Activated naive CD4-positive, alpha-beta T cell treated with anti-CD3 and anti-CD28 coated beads, Interleukin-2, amount 10 ng/mL, durations not matched to agents 7 days and 5 days (primary cell): ENCODE measurements at places on chromosomes 12 and 14.
A peak's percentile ranks its signal among the peaks of the same experiment; 100 is the strongest.

GRCh38 chr12:121050725-121051124 lies 11.7 kb upstream of the OASL start:
- H3K27ac ChIP-seq: no peak overlapping the region
- peaks cover 5% of the 10 kb centered on the region for H3K4me1 ChIP-seq
- DNase-seq: no peak

DNA sequence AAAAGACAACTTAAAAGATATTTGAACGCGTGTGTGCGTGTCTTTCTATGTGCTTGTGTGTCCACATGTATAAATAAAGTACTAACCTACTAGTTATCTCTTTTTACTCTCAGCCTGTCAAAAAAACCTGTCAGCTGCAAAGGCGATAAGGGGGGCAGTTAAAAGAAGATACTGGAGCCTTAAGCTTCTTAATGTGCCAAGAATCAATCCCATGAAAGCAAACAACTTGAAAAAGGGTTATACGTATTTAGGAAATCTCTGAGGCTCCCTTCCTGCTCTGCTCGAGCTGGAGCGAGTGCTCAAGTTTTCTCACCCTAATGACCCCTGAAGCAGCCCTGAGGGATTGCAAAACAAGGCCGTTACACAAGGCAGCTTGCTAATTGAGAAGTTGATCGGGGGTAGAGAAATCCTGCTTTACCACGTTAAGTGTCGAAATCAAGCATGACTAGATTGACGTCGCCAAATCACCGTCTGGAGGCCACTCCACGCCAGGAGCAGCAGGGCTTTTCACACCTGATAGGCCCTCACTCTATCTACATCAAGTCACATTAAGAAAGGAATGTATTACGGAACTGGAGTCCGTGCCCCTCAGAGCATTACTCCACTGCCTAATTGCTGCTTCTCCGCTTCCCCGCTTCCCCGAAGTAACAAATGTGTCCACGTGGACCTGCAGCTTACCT lies 32.4 kb downstream of the LMO3 start:
- H3K4me3 ChIP-seq: no peak overlapping the region
- no peaks in the 10 kb centered on the region for H3K27me3 ChIP-seq
- no peak overlapping the region for H3K27ac ChIP-seq

DNA sequence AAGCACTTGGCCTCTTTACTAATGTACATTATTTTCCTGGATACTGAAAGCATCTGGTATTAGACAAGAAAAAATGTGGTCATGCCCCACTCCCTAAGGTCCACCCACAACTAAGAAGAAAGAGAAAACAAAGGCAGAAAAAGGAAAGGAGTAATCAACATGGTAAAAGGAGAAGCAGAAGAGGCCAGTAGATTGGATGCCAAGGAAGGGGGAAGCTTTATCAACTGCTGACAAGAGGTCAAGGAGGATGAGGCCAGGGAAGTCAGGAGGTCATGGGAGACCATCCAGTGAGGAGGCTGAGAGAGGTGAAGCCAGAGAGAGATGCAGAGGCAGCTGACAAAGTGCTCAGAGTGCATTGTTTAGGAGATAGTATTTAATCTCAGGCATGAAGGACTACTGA lies 383.5 kb downstream of the ZFP36L1 start:
- H3K27ac ChIP-seq: no peak overlapping the region
- peaks cover 11% of the 10 kb centered on the region for H3K4me1 ChIP-seq
- H3K4me3 ChIP-seq: no peak overlapping the region
- no peak for DNase-seq
- no peaks in the 10 kb centered on the region for H3K27me3 ChIP-seq

DNA sequence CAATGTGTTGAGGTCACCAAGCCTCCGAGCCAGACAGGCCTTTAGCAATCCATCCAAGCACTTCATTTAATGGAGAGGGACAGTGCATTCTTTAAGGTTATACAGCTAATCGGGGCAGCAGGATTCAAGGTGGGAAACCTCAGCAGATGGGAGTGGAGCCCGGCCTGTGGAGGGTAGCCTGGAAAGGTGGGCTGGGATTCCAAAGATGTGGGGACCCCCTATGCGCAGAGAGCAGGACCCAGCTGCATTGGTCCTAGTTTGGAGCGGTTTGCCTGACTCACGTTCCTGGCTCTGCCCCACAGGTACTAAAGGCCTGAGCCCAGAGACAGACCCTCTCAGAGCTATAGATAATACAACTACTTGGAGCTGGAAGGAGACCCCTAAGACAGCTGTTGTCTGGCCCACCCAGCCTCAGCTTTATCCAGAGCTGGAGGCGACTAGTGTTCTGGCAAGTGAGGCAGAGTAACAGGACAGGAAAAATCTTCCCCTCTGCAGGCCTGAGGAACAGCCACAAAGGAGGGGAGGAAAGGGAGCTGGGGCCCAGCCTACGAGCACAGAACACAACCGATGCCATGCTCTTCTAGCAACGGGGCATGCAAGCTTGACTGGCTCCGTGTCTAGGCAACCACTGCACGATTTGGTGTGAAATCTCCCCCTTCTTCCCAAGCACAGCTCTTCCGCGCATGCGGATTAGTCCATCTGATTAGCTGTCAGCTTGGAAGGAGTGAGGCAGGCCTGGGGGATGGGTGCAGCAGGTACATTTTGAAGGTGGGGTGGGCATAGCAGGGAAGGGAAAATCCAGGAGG lies 1.1 kb upstream of the MYH7 start:
- no peak overlapping the region for H3K4me3 ChIP-seq
- H3K27me3 ChIP-seq: peaks cover 19% of the 10 kb centered on the region

DNA sequence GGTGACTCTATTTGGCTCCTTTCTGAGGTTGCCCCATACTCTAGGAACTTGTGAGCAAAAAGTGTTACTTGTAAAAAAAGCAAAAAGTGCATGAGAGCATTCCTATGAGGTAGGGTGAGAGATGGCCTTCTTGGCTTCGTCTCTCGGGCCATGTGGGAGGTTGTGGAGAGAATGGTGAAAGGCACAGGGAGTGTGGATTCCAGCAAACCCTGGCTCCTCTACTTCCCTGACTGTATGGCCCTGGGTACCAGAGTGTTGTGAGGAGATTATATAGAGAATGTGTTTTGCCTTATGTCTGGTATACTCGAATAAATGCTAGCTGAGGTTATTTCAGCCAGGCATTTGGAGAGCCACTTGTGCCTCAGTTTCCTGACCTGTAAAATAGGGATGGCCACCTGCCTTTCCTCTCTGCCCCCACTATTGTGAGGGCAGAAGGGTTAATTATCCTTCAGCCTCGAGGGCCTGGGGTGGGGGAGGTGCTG lies 11.0 kb downstream of the PLEKHG3 start:
- no peak for DNase-seq
- peaks cover 58% of the 10 kb centered on the region for H3K36me3 ChIP-seq
- no peak overlapping the region for H3K27ac ChIP-seq
- H3K4me3 ChIP-seq: no peak overlapping the region

- peaks cover 3% of the 10 kb centered on the region for H3K4me1 ChIP-seq
- DNase-seq: no peak
- H3K27me3 ChIP-seq: peaks cover 2% of the 10 kb centered on the region
- no peak overlapping the region for H3K27ac ChIP-seq
These were observed 40.5 kb downstream of the DMAC2L start for GRCh38 chr14:50352584-50352983.

DNA sequence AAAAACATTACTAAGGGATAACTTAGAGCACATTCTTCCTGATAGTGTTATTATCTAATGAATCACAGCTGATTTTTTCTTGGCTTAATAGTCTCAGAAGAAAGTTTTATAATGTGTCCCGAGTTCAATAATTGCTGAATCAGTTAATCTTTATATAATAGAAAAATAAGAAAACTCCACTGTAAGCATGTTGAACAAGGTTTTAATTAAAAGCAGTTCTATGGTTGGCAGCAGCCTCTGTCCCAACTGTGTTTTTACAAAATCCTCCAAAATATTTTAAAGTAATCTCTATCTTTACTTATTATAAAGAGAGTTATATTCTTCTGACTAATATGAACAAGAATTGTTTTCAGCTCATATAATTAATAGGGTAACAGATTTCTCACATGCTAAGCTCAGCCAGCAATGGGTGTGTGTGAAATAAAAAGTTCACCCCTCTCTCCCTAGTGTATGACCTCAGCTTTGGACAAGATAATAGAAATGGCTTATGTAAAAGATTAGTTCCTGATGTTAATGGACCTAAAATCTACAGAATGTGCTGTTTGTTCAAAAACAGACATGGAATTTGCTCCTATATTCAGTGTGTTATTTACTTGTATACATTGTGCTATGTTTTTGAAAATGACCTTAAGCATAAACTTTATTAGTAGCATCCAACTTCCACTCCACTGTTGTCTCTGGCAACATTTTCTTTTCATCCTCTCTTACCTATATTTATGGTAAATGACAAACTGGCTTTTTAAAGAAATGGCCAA lies 67.1 kb upstream of the DCN start:
- no peaks in the 10 kb centered on the region for H3K4me1 ChIP-seq
- no peaks in the 10 kb centered on the region for H3K27me3 ChIP-seq
- H3K4me3 ChIP-seq: no peak overlapping the region
- no peaks in the 10 kb centered on the region for H3K36me3 ChIP-seq

- H3K4me3 ChIP-seq: no peak overlapping the region
- H3K27ac ChIP-seq: no peak overlapping the region
- peaks cover 53% of the 10 kb centered on the region for H3K27me3 ChIP-seq
- DNase-seq: no peak
- peaks cover 3% of the 10 kb centered on the region for H3K36me3 ChIP-seq
- H3K4me1 ChIP-seq: peaks cover 18% of the 10 kb centered on the region
These were observed 475.1 kb downstream of the DPF3 start for GRCh38 chr14:72418806-72419205.

DNA sequence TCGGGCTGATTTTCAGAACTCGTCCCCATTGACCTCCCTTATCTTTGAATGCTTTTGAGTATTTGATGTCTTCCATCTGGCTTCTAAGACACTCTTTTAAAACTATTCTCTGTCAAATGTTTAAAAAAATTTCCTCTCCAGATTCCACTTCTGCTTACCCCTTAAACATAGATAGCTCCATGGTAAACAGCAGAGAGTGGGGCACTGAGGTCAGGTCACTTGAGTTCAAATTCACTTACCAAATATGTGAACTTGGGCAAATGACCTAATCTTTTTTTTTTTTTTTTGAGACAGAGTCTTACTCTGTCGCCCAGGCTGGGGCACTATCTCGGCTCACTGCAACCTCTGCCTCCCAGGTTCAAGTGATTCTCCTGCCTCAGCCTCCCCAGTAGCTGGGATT lies 126.8 kb upstream of the CPSF6 start:
- DNase-seq: no peak
- H3K27me3 ChIP-seq: peaks cover 9% of the 10 kb centered on the region
- H3K4me3 ChIP-seq: no peak overlapping the region
- no peak overlapping the region for H3K27ac ChIP-seq
- no peaks in the 10 kb centered on the region for H3K4me1 ChIP-seq
- no peaks in the 10 kb centered on the region for H3K36me3 ChIP-seq

- no peak overlapping the region for H3K4me3 ChIP-seq
- DNase-seq: no peak
- no peak overlapping the region for H3K27ac ChIP-seq
- H3K36me3 ChIP-seq: no peaks in the 10 kb centered on the region
These were observed 11.4 kb downstream of the WSCD2 start for GRCh38 chr12:108140501-108140900.

DNA sequence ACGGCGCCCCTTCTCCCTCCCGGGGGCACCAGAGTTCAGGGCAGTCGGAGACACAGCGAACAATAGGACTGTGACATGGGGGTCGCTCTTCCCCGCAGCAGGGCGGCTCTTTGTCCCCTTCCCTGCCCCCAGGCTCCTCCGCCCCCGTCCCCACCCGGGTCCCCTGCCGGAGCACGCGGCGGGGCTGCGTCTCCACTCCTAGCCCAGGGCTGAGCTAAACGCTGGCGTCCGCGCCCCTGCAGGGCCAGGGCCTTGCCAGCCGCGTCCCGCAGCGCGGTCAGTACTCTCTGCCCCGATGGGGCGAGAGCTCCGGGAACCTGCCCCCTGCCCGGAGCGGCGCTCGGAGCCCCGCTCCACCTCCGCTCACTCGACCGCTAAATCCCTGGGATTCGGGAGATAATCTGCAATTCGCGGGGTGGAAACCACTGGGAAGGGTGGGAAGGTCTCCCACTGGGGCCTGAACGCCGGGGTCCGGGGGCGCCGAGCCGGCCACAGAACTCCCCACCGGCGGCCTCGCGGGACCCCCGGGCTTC lies 825 bp upstream of the CCDC85C start:
- H3K4me3 ChIP-seq: peak overlapping the region; percentile 84
- peak overlapping the region; percentile 95 for H3K27ac ChIP-seq
- peaks cover 32% of the 10 kb centered on the region for H3K4me1 ChIP-seq
- no peaks in the 10 kb centered on the region for H3K36me3 ChIP-seq
- DNase-seq: no peak

DNA sequence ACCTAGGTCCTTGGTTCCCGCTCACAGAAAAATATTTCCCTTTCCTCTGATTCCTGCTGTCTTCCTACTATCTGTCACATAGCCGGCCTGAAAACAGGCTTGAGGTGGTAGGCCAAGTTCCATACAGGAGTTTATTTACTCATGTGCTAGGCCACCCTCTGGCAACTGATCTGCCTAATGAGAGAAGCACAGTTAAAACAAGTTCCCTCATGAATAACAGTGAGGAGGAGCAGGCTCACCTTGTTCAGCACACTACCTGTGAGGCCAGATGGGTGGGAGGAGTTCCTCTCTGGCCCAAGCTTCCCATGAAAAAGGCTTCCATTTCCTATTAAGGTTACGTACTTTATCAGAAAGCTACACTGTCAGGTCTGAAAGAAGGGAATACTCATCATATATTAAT lies 206.0 kb downstream of the MYRFL start:
- DNase-seq: no peak
- H3K27me3 ChIP-seq: peaks cover 7% of the 10 kb centered on the region
- H3K27ac ChIP-seq: no peak overlapping the region
- H3K36me3 ChIP-seq: no peaks in the 10 kb centered on the region
- no peak overlapping the region for H3K4me3 ChIP-seq

- H3K4me1 ChIP-seq: no peaks in the 10 kb centered on the region
- no peaks in the 10 kb centered on the region for H3K36me3 ChIP-seq
- no peaks in the 10 kb centered on the region for H3K27me3 ChIP-seq
- no peak overlapping the region for H3K4me3 ChIP-seq
- no peak for DNase-seq
These were observed 963.8 kb upstream of the FLRT2 start for GRCh38 chr14:84566109-84566508.

GRCh38 chr14:58662018-58662417 lies 24.3 kb downstream of the DACT1 start:
- no peak overlapping the region for H3K4me3 ChIP-seq
- DNase-seq: peak; percentile 23
- H3K4me1 ChIP-seq: peaks cover 35% of the 10 kb centered on the region
- H3K27me3 ChIP-seq: peaks cover 3% of the 10 kb centered on the region
- peaks cover 2% of the 10 kb centered on the region for H3K36me3 ChIP-seq

GRCh38 chr14:52129721-52130120 lies 60.9 kb upstream of the NID2 start:
- DNase-seq: no peak
- no peak overlapping the region for H3K4me3 ChIP-seq
- peaks cover 12% of the 10 kb centered on the region for H3K4me1 ChIP-seq
- H3K27me3 ChIP-seq: peaks cover 37% of the 10 kb centered on the region
